Left ventricle myocardium superior (tissue), 1 donor: ENCODE measurements at places on chromosomes 2 and 18. TPM values are rescaled to one million over a fixed set of nuclear protein-coding genes. Genes with fewer than 3 reads are reported as not detected.

DNA sequence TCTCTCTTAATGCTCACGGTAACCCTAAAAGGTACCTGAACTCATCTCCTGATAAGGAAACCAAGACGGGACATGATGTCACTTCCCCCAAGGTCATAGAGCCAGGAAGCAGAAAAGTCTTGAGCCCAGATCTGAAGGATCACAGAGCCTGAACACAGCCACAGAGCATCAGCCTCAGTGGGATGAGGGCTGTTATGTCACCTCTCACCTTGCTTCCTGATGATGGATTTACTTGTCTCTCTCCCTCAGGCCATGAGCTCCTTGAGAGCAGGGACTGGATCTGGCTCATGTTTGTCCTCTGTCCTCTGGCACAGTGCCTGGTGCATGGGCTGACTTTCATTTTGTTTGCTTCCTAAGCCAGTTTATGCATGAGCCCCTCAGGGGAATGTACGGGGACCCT, 54.2 kb downstream of the SERTAD2 start:
- no peak for DNase-seq

- DNase-seq: no peak
Observed at GRCh38 chr2:174158003-174158402, 90.3 kb downstream of the OLA1 start.

GRCh38 chr2:99597616-99598015, 107.8 kb upstream of the REV1 start:
- no peak for DNase-seq

DNA sequence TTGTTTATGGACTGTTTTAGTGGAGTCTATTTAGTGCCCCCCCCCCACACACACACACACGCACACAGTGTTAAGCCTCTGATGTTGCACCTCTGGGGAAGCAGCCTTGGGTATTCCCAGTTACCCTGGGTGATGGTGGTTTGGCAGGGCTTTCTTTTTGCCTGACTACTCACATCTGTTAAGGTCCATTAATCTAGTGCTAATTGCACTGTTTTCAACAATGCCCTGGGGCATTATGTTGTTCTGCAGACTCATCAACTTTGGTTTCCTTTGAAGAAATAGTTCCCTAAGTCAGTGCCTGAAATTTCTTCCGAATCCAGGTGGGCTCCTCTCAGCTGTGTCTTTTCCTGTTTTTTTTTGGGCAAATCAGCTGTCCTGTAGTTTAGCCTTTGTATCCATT, 34.7 kb downstream of the SPOPL start:
- DNase-seq: no peak

- DNase-seq: peak; percentile 68
Observed at GRCh38 chr2:60337142-60337497, 216.3 kb downstream of the BCL11A start.

GRCh38 chr2:207045531-207045930, 106.2 kb downstream of the CPO start:
- no peak for DNase-seq

DNA sequence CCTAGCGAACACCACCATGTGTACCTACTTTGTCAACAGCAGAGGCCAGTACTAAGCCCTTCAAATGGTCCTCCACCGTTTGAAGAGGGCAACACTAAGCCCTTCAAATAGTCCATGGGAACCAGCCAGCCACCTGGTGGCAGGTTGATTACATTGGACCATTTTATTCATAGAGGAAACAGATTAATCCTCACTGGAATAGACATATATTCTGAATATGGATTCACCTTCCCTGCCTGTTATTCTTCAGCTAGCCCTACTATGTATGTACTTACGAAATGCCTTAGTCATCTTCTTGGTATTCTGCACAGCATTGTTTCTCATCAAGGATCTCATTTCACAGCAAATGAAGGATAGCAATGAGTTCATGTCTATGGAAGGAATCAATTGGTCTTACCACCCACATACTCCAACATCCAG, 10.0 kb upstream of the ZNF396 start:
- DNase-seq: no peak

DNA sequence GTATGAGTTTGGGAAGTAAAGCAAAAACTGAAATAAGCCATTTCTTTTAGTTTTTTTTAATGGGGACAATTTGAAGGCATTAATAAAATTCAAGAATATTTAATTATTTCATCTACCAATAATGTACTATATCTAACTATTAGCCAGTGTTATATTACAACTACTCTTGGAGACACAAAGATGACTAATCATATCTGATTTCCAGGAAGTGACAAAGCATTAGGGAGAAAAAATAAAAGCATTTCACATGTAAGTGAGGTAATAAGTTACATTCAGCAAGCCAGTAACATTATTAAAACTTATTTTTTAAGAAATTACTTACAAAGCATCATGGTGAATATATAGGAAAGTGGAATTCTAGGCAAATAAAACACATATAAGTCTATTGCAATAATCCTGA, 781.3 kb upstream of the NRXN1 start:
- no peak for DNase-seq

- DNase-seq: no peak
Observed at GRCh38 chr2:104407641-104408040, 446.3 kb upstream of the POU3F3 start.

- DNase-seq: no peak
Observed at GRCh38 chr18:62555135-62555534, 32.3 kb downstream of the ZCCHC2 start.

DNA sequence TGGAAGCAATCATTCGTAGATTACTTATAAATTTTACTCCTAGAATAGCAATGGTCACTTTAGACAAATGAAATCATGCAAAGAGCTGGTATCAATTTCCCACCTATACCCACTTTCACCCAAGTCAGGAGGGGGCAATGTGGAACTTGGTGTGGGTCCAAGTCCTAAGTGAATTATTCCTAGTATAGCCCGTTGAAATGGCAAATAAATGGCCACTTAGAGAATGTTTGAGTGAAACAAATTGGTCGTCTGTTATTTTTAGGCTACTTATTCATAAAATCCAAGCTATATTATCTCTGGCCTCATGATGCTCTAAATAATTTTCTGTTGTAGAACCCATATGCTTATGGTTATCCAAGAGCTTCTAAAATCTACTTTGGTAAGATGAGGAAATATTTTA, 98.1 kb downstream of the MYO3B start:
- no peak for DNase-seq

- no peak for DNase-seq
Observed at GRCh38 chr2:100628506-100628905, 65.7 kb downstream of the PDCL3 start.

ACOXL gene
- 0.10 TPM for total RNA-seq

TNS1 gene
- 783 TPM for total RNA-seq

OBSL1 gene
- total RNA-seq: 190 TPM

CPO gene
- 0.27 TPM for total RNA-seq

DIPK1C gene
- total RNA-seq: 6.3 TPM

PRSS56 gene
- total RNA-seq: 0.15 TPM

SCN2A gene
- total RNA-seq: 0.30 TPM

ITGB6 gene
- 4.4 TPM for total RNA-seq
